CD4-positive, alpha-beta T cell (primary cell): ENCODE measurements at places on chromosomes 12 and 14.

DNA sequence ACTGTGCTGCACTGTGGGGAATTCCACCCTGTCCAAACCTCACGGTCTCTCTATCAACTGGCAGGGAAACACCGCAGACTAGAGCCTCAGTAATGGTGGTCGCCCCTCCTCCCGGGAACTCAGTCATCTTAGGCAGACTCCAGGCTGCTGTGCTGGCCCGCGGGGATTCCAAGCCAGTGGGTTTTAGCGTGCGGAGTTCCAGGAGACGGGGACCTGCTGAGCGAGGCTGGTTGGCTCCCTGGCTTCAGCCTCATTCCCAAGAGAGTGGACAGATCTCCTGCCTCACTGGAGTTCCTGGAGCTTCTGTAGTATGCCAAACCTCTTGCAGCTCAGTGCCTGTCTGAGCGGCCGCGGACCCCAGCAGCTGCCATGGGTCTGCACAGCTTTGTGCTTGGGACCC, 455.6 kb downstream of the CCDC91 start:
- no peak for DNase-seq

- no peak for DNase-seq
These were observed 252.2 kb upstream of the FOXN3 start for GRCh38 chr14:89669193-89669592.

DNA sequence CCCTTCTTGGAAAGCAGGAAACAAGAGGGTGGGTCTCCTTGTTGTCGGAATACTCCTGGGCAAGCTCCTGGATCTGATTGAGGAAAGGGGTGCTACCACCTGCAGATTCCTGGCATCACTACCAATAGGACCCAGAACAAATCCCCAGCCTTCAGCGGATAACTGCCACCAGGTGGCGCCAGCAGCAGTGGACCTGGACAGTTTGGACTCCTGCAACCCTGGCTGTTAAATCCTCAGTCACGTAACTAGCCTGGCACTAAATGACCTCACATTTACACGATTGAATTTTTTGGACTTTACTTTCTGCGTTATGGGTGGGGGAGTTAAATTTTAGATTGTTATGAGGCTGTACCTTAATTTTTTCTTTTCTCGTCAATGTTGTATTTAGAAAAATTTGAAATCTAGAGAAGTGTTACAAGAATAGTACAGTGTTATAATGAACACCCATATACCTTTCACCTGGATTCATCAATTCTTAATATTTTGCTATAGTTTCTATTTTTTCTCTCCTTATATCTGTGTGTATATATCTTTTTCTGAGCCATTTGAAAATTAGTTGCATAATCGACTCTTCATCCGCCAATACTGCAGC, 95.6 kb downstream of the GAS2L3 start:
- DNase-seq, result no peak

DNA sequence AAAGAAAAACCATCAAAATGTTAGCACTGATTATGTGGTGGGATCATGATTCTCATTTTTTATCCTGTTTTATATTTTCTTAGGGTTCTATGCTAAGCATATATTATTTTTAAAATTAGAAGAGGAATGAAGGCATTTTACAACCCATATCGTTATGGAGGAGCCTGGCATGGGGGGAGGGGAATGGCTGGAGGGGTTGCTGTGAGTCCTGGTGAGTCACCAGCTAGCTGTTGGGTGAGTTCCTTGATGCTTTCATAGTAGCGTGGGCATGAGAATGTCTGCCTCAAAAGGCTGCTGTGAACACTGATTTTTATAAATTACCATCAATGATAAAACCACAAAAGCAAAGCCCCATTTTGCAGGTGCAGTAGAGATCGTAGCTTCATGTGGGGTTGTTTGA, 46.9 kb downstream of the C14orf132 start:
- no peak for DNase-seq

GRCh38 chr12:51183816-51184215, 10.9 kb upstream of the TFCP2 start:
- DNase-seq, result no peak

GRCh38 chr12:46523863-46524770, 151.5 kb upstream of the SLC38A2 start:
- DNase-seq, result peak; percentile 28

- DNase-seq, result no peak
These were observed 1.6 kb downstream of the TMEM229B start for GRCh38 chr14:67486890-67487289.

GRCh38 chr12:129704232-129704830, 199.5 kb downstream of the TMEM132D start:
- DNase-seq, result no peak
